ENCODE measurements at places on chromosomes 12 and 14. TPM values are rescaled to one million over a fixed set of nuclear protein-coding genes. Genes with fewer than 3 reads are reported as not detected.

DNA sequence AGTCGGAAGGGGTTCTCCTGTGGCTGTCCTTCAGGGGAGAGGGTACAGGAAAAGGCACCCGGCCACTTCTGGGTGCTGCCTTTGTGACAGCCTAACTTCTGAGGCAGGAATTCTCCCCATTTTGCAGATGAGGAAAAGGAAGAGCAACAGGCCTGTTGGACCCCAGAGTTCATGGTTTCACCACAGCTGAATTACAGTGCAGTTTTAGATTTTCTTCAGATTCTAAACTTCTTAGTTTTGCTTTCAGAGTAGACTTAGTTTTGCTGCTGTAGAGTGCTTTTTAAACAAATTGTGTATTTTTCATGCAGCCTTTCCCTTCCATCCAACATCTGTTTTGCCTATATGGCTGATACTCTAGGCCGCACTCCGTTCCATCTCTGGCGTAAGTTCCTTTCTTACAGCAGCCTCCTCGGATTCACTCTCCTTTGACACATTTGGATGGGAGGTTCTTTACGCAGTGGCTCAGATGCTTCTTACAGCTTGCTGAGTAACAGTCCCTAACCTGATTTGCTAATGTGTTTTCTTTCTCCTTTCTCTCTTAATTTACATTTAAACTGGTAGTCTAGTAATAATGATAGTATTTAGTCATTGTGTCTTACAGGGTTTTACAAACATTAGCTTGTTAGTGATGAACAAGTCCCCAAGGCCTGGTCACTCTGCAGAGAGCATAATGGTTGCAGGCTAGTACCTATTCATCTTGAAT lies 7.8 kb downstream of the TRAF3 start:
- no peak for DNase-seq

DNA sequence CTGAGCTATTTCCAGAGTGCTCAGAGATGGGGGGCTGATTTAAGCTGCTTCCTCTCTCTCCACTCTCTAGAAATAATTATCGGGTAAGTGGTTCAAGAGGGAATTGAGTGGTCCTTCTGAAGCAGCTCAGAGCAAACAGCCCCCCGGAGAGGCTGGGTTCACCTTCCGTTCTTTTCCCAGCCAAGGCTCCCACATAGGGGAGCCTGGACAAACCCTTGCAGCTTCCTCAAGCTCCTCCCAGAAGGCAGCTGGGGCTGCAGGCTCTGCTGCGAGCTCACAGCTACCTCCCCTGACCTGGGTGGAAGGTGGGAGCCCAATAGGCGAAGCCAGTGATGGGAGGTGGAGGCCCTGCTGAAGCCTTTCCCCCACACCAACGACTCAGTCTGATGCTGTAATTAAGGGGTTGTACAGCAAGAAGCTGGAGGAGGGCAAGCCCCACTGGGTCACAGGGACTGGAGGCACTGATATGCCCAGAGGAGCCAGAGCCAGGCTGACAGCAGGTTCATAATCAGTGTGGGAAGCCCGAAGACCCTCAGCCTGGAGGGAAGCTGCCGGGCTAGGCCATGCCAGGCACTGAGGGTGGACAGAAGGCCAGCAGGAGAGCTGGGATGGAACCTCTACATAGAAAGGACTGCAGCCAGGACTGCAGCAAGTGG lies 52.4 kb downstream of the ARL6IP4 start:
- no peak for DNase-seq

GRCh38 chr12:109170324-109170723 lies 53.9 kb downstream of the ACACB start:
- DNase-seq = no peak

- DNase-seq = no peak
Measured at GRCh38 chr12:62860501-62861411, 74.2 kb downstream of the PPM1H start.

Gene ANKRD33
- not detected for total RNA-seq

Measured in suprapubic skin (tissue), 4 donors.